ENCODE measurements at places on chromosomes 3 and 15.

DNA sequence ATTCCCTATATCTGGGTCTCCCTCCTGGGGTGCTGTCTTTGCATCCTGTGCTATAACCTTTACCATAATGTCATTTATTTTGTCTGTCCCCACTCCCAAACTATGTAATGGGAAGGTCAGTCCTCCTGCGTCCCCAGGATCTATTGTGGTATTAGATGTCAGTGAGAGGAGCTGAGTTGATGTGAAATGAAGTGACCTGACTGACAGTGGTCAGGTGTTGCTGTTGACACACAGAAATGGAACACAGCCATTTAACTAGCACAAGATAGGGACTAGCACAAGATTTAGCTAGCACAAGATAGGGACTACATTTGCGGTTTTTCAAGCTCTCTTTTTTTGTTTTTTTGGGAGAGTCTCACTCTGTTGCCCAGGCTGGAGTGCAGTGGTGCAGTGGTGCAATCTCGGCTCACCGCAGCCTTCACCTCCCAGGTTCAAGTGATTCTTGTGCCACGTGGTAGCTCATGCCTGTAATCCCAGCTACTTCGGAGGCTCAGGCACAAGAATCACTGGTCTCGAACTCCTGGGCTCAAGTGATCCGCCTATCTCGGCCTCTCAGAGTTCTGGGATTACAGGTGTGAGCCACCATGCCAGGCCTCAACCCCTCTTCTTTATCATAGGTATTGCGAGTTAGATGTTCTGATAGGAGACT, 5.2 kb downstream of the NGRN start:
- no peak overlapping the region for H3K27ac ChIP-seq
- no peaks in the 10 kb centered on the region for H3K27me3 ChIP-seq
- no peak for DNase-seq
- H3K36me3 ChIP-seq: peaks cover 31% of the 10 kb centered on the region
- no peak overlapping the region for H3K4me3 ChIP-seq

DNA sequence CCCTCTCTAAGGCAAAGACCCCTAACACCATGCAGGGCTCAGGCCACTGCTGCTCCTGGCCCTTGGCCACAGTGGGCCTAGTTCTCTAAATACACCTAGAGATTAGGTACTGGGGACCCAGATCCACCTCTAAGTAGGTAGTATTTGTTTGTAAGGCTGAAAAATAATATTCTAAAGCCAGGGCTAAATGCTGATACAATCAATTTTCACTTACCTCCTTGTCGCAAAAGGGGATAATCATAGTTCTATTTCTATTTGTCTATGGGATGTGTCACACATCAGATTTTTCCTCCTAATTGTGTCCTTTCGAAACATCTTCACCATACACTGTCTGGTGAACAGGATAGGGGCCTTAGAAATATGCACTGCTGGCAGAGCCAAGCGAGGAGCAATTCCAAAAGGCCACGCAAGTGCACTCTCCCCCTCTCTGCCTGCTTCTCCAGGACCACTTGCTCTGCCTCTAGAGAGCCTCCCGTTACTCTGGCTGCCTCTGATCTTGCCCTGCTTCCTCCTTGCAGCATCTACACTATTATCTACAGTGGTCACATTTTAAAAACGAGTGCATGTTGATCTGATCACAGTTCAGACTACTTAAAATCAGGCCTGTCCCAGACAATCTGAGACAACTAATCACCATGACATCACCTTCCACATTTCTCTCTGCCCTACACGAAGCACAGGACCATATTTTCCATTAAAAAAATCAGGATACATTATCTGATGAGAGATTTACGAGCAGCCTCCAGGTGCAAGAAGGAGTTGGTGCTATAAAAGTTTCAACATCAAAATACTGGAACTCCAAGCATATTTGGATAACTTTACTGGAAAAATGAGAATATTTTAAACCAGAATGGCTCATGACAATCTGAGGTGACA, 115.4 kb downstream of the MYLK start:
- H3K27ac ChIP-seq: peak overlapping the region; percentile 96
- H3K36me3 ChIP-seq: no peaks in the 10 kb centered on the region
- peaks cover 26% of the 10 kb centered on the region for H3K4me1 ChIP-seq

GRCh38 chr3:39288300-39288808, 8.5 kb upstream of the CX3CR1 start:
- no peaks in the 10 kb centered on the region for H3K27me3 ChIP-seq
- DNase-seq: peak; percentile 15
- no peak overlapping the region for H3K4me3 ChIP-seq
- H3K4me1 ChIP-seq: no peaks in the 10 kb centered on the region
- H3K27ac ChIP-seq: no peak overlapping the region
- no peaks in the 10 kb centered on the region for H3K36me3 ChIP-seq

DNA sequence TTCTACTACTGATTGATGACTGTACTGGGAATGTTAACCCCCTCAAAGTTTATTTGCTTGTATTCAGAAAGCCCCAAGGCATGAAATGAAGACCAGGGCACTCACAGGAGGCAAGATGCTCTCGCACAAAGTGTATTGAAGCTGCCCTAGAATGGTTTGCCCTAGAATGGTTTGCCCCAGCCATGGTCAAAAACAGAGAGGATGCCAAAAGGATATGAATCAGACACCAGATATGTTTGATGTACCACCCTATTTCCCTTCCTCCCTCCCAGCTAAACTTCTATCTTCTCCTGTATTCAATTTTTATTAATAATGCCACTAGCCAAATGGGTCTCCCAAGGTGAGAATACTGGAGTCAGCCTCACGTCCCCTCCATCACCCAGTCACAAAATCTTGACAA, 101.3 kb downstream of the TMCO5A start:
- no peak overlapping the region for H3K4me3 ChIP-seq
- peaks cover 12% of the 10 kb centered on the region for H3K4me1 ChIP-seq
- H3K27ac ChIP-seq: no peak overlapping the region
- H3K36me3 ChIP-seq: no peaks in the 10 kb centered on the region

GRCh38 chr3:182501856-182502255, 291.4 kb upstream of the ATP11B start:
- H3K4me3 ChIP-seq: no peak overlapping the region
- H3K27ac ChIP-seq: no peak overlapping the region
- no peaks in the 10 kb centered on the region for H3K27me3 ChIP-seq
- H3K36me3 ChIP-seq: no peaks in the 10 kb centered on the region

GRCh38 chr3:28595372-28595771, 246.7 kb upstream of the AZI2 start:
- no peak overlapping the region for H3K27ac ChIP-seq
- no peaks in the 10 kb centered on the region for H3K36me3 ChIP-seq
- H3K4me3 ChIP-seq: no peak overlapping the region
- DNase-seq: no peak

- H3K4me3 ChIP-seq: peak overlapping the region; percentile 73
- H3K27ac ChIP-seq: peak overlapping the region; percentile 61
- H3K4me1 ChIP-seq: peaks cover 16% of the 10 kb centered on the region
- no peaks in the 10 kb centered on the region for H3K27me3 ChIP-seq
- H3K36me3 ChIP-seq: no peaks in the 10 kb centered on the region
- DNase-seq: no peak
These were observed 8.4 kb upstream of the LEKR1 start for GRCh38 chr3:156817646-156818272.

GRCh38 chr3:52063026-52063723, 6.8 kb upstream of the DUSP7 start:
- no peaks in the 10 kb centered on the region for H3K36me3 ChIP-seq
- no peaks in the 10 kb centered on the region for H3K27me3 ChIP-seq
- no peak overlapping the region for H3K27ac ChIP-seq

GRCh38 chr15:73964736-73965093, 27.4 kb downstream of the STOML1 start:
- H3K4me1 ChIP-seq: peaks cover 7% of the 10 kb centered on the region
- no peak overlapping the region for H3K27ac ChIP-seq
- no peak for DNase-seq
- H3K27me3 ChIP-seq: no peaks in the 10 kb centered on the region
- H3K4me3 ChIP-seq: peak overlapping the region; percentile 47

- no peaks in the 10 kb centered on the region for H3K4me1 ChIP-seq
- no peaks in the 10 kb centered on the region for H3K27me3 ChIP-seq
- DNase-seq: no peak
- H3K36me3 ChIP-seq: no peaks in the 10 kb centered on the region
These were observed 347.7 kb upstream of the SATB1 start for GRCh38 chr3:18772699-18773305.

GRCh38 chr3:58991026-58991425, 58.8 kb downstream of the CFAP20DC start:
- no peaks in the 10 kb centered on the region for H3K4me1 ChIP-seq
- DNase-seq: no peak
- H3K4me3 ChIP-seq: no peak overlapping the region
- no peak overlapping the region for H3K27ac ChIP-seq
- no peaks in the 10 kb centered on the region for H3K27me3 ChIP-seq
- H3K36me3 ChIP-seq: no peaks in the 10 kb centered on the region

GRCh38 chr3:195266428-195266827, 4.5 kb downstream of the XXYLT1 start:
- DNase-seq: no peak
- H3K27ac ChIP-seq: no peak overlapping the region
- no peaks in the 10 kb centered on the region for H3K27me3 ChIP-seq
- peaks cover 15% of the 10 kb centered on the region for H3K4me1 ChIP-seq

GRCh38 chr15:81394603-81395002, 20.6 kb upstream of the TMC3 start:
- no peaks in the 10 kb centered on the region for H3K4me1 ChIP-seq
- no peaks in the 10 kb centered on the region for H3K36me3 ChIP-seq
- no peak overlapping the region for H3K4me3 ChIP-seq
- H3K27me3 ChIP-seq: no peaks in the 10 kb centered on the region
- DNase-seq: no peak

DNA sequence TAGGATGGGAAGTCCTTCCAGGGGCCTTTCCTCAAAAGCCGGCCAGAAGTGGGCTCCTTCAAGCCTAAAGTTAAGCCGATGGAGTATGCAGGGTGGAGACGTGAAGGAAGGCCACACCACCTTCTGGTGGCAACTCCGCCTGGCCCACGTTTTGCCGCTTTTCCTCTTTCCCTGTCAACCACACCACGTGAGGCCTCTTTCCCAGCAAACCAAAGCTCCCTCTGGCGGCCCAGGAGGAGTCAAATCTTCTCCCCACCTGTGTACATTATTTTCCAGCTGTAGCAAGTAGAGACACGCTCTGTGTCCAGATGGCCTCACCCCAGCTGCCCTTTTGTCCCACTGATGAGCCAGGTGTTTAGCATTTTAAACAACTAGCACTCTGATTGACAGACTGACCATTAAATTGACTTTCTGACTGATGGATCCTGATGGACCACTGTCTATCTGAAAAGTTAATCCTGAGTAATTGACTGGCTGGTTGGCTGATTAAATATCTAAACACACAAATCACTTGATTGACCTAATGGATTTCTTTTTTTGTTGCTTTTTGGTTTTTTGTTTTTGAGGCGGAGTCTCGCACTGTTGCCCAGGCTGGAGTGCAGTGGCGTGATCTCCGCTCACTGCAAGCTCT, 59.6 kb upstream of the ZBTB38 start:
- H3K27me3 ChIP-seq: no peaks in the 10 kb centered on the region
- H3K27ac ChIP-seq: no peak overlapping the region
- H3K4me3 ChIP-seq: no peak overlapping the region
- H3K4me1 ChIP-seq: peaks cover 14% of the 10 kb centered on the region
- DNase-seq: peak; percentile 34

- H3K36me3 ChIP-seq: no peaks in the 10 kb centered on the region
- H3K4me3 ChIP-seq: no peak overlapping the region
- H3K27me3 ChIP-seq: no peaks in the 10 kb centered on the region
- peaks cover 8% of the 10 kb centered on the region for H3K4me1 ChIP-seq
- H3K27ac ChIP-seq: no peak overlapping the region
- DNase-seq: no peak
These were observed 393.3 kb upstream of the CBLB start for GRCh38 chr3:106261915-106262683.

GRCh38 chr15:71610728-71611552, 199.4 kb upstream of the NR2E3 start:
- no peak overlapping the region for H3K27ac ChIP-seq
- peaks cover 36% of the 10 kb centered on the region for H3K4me1 ChIP-seq
- H3K27me3 ChIP-seq: no peaks in the 10 kb centered on the region

DNA sequence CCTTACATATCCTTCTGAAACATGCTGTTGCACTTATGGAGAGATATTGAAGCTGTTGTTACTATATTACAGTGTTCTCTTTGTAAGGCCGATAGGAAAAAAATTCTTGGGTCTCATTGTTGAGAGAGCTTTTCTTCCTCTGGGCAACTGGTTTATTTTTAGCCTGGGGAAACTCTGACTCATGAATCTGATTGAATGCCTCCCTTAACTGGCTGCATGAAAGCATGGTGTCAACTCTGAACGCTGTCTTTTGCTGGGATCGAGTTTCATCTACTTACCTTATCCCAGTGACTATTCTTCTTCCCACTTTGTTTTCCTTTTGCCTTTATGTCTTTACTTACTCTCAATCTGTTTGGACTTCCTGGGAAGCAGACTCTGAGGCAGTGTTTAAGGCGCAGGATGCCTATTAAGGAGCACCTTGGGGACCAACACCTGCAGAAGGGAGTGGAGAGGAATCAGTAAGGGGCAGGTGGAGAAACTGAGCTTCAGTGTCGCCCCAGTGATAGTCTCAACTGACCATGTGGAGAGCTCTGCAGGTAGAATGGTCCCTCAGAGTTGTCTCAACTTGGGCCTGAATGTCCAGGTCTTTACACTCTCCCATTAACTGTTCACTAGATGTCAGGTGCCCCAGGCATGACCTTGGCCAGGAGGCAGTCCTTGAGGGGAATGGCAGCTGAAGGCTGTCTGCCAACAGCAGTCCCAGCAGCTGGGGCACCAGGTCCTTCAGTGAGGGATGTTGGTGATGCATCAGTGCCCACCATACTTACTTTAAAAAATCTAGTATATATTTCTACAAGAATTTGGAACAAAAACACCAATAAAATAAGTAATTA, 88.9 kb upstream of the CCNL1 start:
- H3K27ac ChIP-seq: peak overlapping the region; percentile 34
- H3K4me1 ChIP-seq: peaks cover 2% of the 10 kb centered on the region
- H3K36me3 ChIP-seq: no peaks in the 10 kb centered on the region
- DNase-seq: no peak
- H3K27me3 ChIP-seq: no peaks in the 10 kb centered on the region

- H3K27me3 ChIP-seq: no peaks in the 10 kb centered on the region
- no peaks in the 10 kb centered on the region for H3K36me3 ChIP-seq
- peaks cover 9% of the 10 kb centered on the region for H3K4me1 ChIP-seq
- H3K27ac ChIP-seq: no peak overlapping the region
- H3K4me3 ChIP-seq: no peak overlapping the region
These were observed 488.2 kb upstream of the NECTIN3 start for GRCh38 chr3:110583373-110583935.

GRCh38 chr15:83720468-83720867, 66.5 kb downstream of the ADAMTSL3 start:
- H3K36me3 ChIP-seq: no peaks in the 10 kb centered on the region
- H3K4me3 ChIP-seq: no peak overlapping the region
- peak overlapping the region; percentile 26 for H3K27ac ChIP-seq
- peaks cover 10% of the 10 kb centered on the region for H3K4me1 ChIP-seq
- no peaks in the 10 kb centered on the region for H3K27me3 ChIP-seq
- no peak for DNase-seq

- H3K4me3 ChIP-seq: peak overlapping the region; percentile 46
- no peaks in the 10 kb centered on the region for H3K36me3 ChIP-seq
- H3K4me1 ChIP-seq: peaks cover 15% of the 10 kb centered on the region
- no peak for DNase-seq
- H3K27me3 ChIP-seq: no peaks in the 10 kb centered on the region
These were observed 5.0 kb upstream of the HES1 start for GRCh38 chr3:194130807-194131589.

Data from thoracic aorta (tissue), 2 donors.